ENCODE measurements at places on chromosomes 3 and 15.

- DNase-seq, result no peak
Measured at GRCh38 chr3:129344540-129345220, 66.0 kb downstream of the HMCES start.

GRCh38 chr3:160369784-160370183, 29.2 kb downstream of the IFT80 start:
- DNase-seq, result no peak

DNA sequence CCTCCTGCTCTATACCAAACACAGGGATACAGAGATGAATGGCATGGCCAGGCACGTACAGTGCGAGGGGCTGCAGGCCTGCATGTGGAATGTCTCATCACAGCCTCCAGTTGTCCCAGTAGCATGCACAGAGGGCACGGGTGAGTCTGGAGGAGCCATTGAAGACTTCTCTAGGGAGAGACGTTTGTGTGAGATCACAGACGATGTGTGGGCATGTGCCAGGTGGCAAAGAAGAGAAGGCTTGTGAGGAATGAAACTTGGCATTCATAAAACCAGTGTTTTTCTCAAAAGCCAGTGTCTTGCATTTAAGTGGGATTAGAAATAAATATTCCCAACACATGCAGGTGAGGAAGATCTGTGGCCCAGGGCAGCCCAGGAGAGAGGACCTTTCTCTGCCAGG, 119.1 kb upstream of the UBE3A start:
- DNase-seq, result no peak

GRCh38 chr3:195802795-195803194, 8.9 kb downstream of the MUC4 start:
- DNase-seq, result no peak
